ENCODE measurements at places on chromosomes 4 and X. TPM values are rescaled to one million over a fixed set of nuclear protein-coding genes. Genes with fewer than 3 reads are reported as not detected.

GRCh38 chr4:2924286-2924685 is 38.9 kb downstream of the NOP14 start:
- DNase-seq: no peak

DNA sequence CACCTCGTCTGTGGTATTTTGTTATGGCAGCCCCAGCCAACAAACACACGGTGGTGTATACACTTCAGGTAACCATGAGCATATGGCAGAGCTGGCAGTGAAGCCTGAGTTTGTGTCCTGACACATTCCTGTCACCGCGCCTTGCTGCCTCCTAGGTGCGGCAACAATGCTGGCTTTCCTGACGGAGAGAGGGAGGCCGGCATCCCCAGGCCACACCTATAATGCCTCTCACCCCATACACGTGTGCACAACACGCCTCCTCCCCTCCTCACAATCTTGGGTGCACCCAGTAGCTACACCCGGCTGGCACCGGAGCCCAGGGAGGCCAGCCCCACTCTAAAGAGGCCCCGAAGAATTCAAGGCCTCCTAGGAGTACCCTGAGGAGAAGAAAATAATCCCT is 158.5 kb downstream of the NSUN7 start:
- peak; percentile 74 for DNase-seq

DNA sequence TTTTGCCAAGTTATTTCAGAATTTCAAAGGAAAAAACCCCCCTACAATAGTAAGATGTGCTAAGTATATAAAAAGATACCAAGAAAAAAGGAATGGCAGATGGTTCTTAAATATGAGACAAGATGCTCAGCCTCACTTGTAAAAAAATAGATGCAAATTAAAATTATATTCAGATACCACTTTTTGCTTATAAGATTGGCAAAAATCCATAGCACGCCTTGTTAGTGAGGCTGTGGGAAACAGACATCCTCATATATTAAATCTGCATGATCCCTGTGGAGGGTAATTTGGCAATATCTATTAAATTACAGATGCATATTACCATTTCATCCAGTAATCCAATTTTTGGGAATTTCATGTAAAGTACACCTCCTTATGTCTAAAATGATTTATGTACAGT is 62.5 kb upstream of the PDHA1 start:
- DNase-seq: no peak

- no peak for DNase-seq
Observed at GRCh38 chrX:47380268-47380667, 9.9 kb downstream of the ZNF157 start.

L1CAM gene
- not detected for total RNA-seq

FAM184B gene
- not detected for total RNA-seq

DNA sequence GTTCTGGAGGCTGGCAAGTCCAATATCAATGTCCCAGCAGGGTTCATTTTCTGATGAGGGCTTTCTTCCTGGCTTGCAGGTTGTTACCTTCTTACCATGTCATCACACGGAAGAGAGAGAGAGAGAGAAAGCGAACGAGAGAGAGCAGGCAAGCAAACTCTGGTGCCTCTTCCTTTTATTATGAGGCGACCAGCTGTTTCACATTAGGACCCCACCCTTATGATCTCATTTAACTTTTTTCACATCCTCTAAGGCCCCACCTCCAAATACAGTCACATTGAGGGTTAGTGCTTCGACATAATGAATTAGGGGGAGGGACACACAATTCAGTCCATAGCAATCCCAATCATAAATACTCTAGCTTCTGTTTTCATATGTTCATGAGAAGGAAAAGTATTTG is 10.6 kb upstream of the GPR174 start:
- DNase-seq: no peak

ZNF182 gene
- total RNA-seq: 0.81 TPM

DNA sequence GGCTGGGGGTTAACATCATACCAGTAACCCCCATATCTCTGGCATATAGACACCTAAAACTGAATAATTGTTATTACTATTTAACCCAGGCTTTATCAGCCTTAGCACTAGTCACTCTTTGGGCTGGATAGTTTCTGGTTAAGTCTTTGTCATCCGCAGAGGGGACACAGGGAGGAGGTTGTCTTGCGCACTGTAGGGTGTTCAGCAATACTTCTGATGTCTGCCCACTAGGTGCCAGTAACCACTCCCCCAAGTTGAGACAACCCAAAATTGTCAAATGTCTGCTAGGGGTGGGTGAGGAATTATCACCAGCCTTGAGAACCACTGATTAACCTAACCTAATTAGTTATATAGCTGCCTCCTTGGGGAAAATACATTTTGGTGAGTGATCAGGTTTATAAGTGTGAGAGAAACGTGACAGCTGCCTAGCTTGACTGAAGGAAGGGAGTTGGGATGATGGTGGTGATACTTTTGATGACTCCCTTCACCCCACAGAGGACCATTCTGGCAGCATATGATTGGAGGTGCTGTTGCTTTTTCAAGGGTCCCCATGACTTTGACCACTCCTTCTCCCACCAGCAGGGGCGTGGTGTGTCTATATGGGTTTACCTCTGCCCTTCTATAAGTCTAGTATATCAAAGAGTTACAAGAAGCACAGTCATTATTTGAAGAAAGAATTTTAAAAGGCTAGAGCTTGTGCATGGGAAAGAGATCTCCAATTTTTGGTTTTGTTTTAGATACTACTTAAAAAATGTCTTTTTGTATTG is 140.9 kb downstream of the STIM2 start:
- no peak for DNase-seq

GUCY1A1 gene
- 0.61 TPM for total RNA-seq

DNA sequence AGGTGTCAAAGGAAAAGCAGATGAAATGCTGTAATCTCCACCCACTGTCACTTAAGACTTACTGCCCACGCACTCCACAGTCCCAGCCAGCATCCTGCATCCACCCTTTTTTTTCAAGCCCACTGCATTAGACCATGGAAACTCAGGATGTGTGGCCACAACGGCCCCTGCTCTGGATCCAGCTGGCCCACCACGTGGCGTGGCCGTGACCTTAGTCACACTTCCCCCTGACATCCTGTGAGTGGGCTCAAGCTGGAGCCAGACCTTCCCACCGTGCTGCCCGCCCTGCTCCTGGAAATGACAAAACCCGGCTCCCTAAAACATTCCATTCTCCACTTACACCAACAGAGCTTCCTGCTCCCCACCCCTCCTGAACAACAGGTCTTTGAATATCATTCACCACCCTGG is 588.3 kb upstream of the DIPK2B start:
- peak; percentile 70 for DNase-seq

- no peak for DNase-seq
Observed at GRCh38 chrX:39443240-39443639, 642.0 kb downstream of the MID1IP1 start.
